ENCODE measurements at places on chromosomes 3 and 15. TPM values are rescaled to one million over a fixed set of nuclear protein-coding genes. Genes with fewer than 3 reads are reported as not detected.

The CLDN18 gene
- not detected for total RNA-seq

The WDR93 gene
- total RNA-seq: not detected

The ZNF660 gene
- total RNA-seq: 0.74 TPM

The ZNF860 gene
- not detected for total RNA-seq

The GABRB3 gene
- total RNA-seq: 0.25 TPM

The CYP19A1 gene
- 0.22 TPM for total RNA-seq

The DAZL gene
- not detected for total RNA-seq

The TMEM212 gene
- not detected for total RNA-seq

The CX3CR1 gene
- total RNA-seq: 1.9 TPM

The LSG1 gene
- 27.8 TPM for total RNA-seq

The LSAMP gene
- total RNA-seq: not detected

The GPR62 gene
- 0.16 TPM for total RNA-seq

The BFSP2 gene
- not detected for total RNA-seq

Measured in psoas muscle (tissue), 8 donors.